ENCODE measurements at places on chromosomes 13 and 19. TPM values are rescaled to one million over a fixed set of nuclear protein-coding genes. Genes with fewer than 3 reads are reported as not detected.

DNA sequence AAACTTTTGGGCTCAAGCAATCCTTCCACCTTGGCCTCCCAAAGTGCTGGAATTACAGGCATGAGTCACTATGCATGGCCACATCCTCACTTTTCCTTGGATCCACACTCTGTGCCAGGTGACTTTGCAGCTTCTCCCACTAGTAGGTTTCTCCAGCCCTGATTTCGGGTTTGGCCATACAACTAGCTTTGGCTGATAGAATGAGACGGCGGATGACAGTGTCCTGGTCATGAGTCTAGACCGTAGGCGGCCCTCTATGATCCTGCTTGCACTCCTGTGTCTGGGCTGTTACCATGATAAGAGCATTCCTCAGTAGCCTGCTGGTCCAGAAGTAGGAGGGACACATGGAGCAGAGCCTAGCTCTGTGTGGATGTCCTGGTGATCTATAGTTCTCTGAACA lies 112.5 kb upstream of the KL start:
- DNase-seq, result no peak

GRCh38 chr19:35118268-35119020 lies 2.8 kb downstream of the FXYD3 start:
- DNase-seq, result no peak

GRCh38 chr13:95354680-95355487 lies 53.6 kb upstream of the ABCC4 start:
- no peak for DNase-seq

DNA sequence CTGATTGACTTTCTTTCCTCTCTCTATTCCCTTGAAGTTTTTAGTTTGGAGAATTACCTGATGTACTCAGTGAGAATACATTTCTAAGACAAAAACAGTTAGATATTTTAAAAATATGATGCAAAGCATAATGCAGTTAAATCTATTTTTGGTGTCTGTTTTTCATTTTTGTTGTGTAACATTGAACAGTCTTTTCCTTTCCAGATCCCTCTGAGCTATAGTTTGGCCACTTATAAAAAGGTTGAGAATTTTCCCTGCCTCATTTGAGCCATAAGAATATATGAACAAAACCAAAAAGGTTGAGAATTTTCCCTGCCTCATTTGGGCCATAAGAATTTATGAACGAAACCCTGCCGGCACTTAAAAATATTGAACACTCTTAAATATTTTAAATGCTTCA lies 57.0 kb upstream of the IPO5 start:
- no peak for DNase-seq

LILRB4 gene
- total RNA-seq, result not detected

HAUS5 gene
- total RNA-seq, result 33.5 TPM

VSTM2B gene
- total RNA-seq, result not detected

DNA sequence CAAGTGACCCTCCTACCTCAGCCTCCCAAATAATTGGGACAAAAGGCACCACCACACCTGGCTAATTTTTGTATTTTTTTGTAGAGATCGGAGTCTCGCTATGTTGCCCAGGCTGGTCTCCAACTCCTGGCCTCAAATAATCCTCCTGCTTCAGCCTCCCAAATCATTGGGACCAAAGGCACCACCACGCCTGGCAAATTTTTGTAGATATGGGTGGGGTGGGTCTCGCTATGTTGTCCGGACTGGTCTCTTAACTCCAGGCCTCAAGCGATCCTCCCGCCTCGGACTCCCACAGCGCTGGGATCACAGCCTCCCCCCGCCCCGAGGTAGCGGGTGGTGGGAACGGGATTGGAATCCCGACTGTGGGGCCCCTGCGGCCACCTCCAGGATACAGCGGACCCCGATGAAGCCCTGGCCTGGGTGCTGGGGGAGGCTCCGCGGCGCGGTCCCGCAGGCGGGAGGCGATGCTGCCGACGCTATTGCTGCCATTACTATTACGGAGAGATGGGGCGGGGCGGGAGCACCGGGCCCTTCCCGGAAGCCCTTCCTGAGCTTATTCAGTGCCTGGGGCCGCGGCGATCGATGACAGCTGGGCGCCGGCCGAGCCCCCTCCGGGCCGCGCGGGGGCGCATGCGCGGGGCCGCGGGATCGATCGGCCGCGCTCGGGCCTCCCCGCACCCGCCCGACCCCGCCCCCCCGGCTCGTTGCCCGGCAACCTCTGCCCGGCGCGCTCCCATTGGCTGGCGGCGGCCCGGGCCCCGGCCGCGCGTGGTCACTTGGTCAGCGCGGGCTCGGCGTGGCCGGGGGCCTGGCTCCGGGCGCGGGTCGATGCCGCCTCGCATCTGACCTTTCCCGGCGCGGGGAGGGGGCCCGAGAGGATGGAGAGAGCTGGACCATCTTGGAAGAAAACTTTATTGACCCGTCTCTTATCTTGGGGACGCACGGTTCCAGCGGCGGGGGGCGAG lies 27.9 kb upstream of the ONECUT3 start:
- peak; percentile 64 for DNase-seq

GRCh38 chr13:46113596-46113995 lies 8.8 kb upstream of the CPB2 start:
- peak; percentile 74 for DNase-seq

DNA sequence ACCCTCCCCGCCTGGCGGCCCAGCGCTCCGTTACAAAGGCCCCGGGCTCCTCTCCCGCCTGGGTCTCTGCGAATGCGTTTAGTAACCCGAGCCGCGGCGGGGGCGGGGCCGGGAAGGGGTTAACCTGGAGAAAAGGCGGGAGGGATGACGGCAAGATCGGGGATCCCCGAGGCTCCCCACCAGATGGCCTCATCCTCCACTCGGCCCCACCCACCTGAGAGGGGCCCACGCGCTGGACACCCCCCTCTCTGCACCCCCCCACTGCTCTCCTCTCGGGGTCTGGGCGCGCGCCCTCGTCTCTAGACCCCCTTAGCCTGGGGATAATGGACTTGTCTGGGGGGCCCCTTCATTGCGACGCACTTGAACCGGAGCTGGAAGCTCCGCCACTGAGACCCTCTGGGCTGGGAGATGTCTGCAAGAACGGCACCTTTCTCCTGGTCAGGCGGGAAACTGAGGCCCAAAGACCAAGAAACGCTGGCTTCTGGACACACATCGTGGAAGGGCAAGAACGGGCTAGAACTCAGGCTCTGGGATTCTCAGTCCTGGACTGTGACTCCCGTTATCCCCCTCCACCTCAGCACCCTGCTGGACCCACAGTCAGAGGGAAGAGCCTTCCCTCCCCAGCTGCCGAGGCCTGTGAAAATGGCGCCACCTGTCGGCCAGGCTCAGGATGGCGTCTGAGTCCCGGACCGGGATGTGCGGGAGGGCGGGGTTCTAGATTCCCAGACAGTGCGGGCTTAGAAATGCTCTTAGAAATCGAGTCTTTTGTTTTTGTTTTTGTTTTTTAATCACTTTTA lies 2.9 kb upstream of the LTBP4 start:
- peak; percentile 96 for DNase-seq

DNA sequence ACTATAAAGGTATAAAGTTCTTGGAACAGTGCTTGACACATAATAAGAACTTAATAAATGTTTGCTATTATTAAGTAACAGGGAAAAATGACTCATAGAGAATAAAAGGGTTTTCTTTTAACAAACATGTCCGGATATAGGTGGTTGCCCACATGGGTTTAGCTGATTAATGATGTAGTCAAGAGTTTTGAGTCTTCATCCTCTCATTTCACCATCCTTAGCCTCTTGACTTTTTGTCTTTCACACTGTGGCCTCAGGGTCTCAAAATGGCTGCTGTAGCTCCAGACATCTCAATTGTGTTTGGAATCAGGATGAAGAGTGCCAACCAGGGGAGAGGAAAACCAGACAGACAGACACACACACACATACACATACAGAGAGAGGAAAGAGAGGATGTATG lies 97.9 kb downstream of the HSPH1 start:
- no peak for DNase-seq

PRTN3 gene
- not detected for total RNA-seq

- DNase-seq, result peak; percentile 60
Observed at GRCh38 chr19:10552510-10553053, 8.9 kb downstream of the ATG4D start.

DNA sequence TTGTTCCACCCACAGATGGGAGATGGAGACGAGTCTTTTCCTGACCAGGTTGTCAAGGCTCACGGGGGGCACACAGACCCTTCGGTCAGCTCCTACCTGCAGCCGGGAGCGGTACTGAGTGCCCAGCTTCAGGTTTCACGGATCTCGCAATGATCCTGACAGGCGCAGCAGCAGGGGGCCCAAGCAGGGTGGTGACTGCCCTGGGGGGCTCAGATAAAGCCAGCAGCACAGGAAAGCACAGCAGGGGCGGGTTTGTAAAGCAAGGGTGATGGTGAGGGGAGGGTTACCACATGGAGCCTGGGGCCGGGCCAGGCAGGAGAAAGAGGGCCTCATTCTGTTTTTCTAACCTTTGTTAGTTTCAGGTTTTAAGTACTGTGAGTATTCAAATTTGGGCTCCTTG lies 41.7 kb upstream of the ATP11A start:
- DNase-seq, result no peak

- DNase-seq, result peak; percentile 66
Observed at GRCh38 chr19:14383661-14384555, 2.7 kb downstream of the ADGRE5 start.

GRCh38 chr19:28481674-28482073 lies 731.3 kb downstream of the UQCRFS1 start:
- no peak for DNase-seq

- DNase-seq, result no peak
Observed at GRCh38 chr19:31280287-31281006, 68.8 kb downstream of the TSHZ3 start.

DNA sequence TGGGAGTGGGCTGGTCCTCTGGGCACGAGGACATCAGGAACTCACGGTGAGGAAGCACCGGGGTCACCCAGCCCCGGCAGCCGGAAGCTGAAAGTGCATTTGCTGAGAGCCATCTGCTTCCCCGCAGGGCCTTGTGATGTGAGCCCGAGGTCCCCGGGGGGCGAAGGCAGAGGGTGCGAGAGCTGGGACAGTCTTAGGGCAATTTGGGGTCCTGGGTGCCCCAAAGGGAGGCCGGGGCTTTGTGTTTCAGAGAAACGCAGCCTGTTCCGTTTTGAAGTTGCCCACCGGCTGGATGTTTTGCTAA lies 4.8 kb downstream of the F2RL3 start:
- DNase-seq, result no peak

- no peak for DNase-seq
Observed at GRCh38 chr13:98981369-98982080, 3.7 kb upstream of the DOCK9 start.

DNA sequence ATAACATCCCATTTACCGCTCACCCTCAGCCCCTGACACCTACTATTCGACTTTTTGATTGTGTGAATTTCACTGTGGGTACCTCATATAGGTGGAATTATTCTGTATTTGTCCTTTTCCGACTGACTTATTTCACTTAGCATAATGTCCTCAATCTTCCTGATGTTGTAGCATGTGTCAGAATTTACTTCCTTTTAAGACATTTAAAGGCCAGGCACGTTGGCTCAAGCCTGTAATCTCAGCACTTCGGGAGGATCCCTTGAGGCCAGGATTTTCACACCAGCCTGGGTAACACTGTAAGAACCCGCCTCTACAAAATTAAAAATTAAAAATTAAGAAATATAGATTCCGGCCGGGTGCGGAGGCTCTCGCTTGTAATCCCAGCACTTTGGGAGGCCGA lies 13.0 kb downstream of the ZNF490 start:
- DNase-seq, result no peak

DIRAS1 gene
- total RNA-seq, result 46.5 TPM

TGFBR3L gene
- 1.6 TPM for total RNA-seq

DNA sequence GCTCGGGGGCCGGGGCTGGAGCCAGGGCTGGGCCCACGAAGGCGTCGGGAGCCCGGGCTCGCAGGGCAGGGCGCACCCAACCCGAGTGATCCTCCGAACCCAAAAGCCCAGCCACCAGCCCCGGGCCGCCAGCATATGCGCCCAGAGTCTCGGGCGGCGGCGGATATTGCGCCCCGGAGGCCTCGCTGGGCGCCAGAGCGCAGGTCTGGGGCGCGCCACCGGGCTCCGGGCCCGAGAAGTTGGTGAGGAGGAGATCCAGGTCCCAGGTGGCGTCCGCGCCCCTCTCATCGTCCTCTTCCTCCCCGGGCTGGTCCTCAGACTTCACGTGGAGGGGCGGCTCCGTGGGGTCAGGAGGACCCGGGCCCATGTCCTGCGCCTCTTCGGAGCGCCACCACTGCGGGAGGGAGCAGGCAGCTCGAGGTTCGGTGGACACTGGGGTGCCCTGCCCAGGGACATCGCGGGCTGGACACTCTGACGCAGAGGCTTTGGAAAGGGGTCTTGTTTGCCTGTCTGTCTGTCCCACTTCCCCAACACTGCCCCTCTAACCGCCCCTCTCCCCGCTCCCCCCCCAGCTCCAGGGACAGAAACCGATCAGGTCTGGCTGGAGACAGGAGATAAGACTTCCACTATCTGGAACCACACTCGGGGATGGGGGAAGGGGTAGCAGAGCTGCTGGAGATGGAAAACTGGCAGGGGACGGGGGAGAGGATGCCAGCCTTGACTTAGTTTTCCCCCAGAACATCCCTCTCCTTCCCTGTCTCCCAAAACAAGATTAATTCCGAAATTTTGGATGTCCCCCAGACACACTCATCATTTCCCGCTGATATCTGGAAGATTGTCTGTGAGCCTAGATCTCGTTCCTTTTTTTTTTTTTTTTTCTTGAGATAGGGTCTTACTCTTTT lies 1.0 kb downstream of the KLF1 start:
- no peak for DNase-seq

KIR2DL3 gene
- total RNA-seq, result not detected

DNA sequence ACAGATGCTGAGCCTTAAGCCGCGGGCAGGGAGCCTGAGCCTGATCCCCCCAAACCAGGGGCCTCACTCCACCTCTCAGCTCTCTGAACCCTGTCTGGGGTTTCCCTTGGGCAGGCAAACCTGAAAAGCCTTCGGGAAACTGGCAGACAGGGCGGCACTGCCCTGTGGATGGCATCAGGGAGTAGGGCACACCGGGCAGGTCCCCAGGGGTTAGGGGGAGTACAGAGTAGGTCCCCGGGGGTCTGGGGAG lies 9.7 kb downstream of the MKNK2 start:
- no peak for DNase-seq

DNA sequence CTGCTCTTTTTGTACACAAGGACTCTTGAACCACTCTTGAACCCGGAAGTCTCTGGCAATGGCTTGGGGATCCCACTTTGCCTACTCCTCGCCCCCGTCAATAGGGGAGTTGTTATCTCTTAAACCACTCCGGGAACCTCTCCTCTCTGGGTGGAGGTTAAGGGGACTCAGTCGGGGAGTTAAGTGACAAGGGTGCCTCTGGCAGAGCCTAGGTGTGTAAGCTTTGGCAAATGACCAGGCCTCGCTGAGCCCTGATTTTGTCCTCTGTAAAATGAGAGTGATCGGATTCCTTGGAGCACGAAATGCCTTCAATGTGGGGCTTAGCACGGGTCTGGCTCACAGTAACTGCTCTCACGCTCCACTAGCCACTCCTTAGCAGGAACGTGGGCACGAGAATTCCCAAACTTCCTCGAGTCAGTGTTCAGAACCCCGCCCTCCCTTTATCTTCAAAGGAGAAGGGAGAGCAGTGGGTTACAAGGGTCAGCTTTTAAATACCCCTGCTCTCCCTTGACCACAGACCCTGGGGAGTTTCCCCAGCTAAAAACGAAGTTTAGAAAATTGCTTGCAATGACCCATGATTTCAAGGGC lies 193.3 kb downstream of the KATNAL1 start:
- DNase-seq, result no peak

SCEL gene
- 0.15 TPM for total RNA-seq

All from A673 (cell line).